Heart right ventricle (tissue), 16 donors: ENCODE measurements at places on chromosomes 3 and 15. TPM values are rescaled to one million over a fixed set of nuclear protein-coding genes. Genes with fewer than 3 reads are reported as not detected.

EBLN2 gene
- 0.28 TPM for polyA plus RNA-seq

NTRK3 gene
- polyA plus RNA-seq, result 5.6 TPM

ZNF80 gene
- polyA plus RNA-seq, result not detected

GRCh38 chr3:10561162-10561945 lies 56.0 kb upstream of the ATP2B2 start:
- H3K36me3 ChIP-seq, result no peaks in the 10 kb centered on the region
- H3K4me3 ChIP-seq, result no peak overlapping the region
- DNase-seq, result no peak
- H3K4me1 ChIP-seq, result no peaks in the 10 kb centered on the region

DNA sequence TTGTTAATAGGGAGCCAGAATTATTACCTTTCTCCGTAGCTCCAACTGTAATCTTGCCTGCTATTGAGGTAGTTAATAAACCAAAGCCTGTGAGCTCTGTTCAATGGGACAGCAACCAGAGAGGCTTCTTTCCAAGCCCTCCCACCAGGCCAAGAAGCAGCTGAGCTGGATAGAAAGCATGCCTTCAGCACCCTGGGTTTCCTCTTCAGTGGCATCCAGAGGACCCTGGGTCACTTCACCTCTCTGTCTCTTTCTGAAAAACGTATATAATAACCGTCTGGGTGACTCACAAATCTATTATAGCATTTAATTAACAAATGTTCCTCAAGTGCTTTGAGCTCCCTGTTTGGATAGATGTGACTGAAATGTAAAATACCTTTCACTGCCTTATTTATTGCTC lies 420.0 kb downstream of the LPP start:
- H3K36me3 ChIP-seq, result no peaks in the 10 kb centered on the region
- no peak for DNase-seq
- no peak overlapping the region for H3K27ac ChIP-seq
- H3K4me3 ChIP-seq, result no peak overlapping the region
- H3K27me3 ChIP-seq, result no peaks in the 10 kb centered on the region

GRCh38 chr3:127690823-127691452 lies 18.2 kb downstream of the ABTB1 start:
- H3K36me3 ChIP-seq, result peaks cover 40% of the 10 kb centered on the region
- H3K4me3 ChIP-seq, result no peak overlapping the region
- H3K27me3 ChIP-seq, result no peaks in the 10 kb centered on the region
- peaks cover 51% of the 10 kb centered on the region for H3K4me1 ChIP-seq
- DNase-seq, result no peak
- H3K27ac ChIP-seq, result peak overlapping the region; percentile 53

DNA sequence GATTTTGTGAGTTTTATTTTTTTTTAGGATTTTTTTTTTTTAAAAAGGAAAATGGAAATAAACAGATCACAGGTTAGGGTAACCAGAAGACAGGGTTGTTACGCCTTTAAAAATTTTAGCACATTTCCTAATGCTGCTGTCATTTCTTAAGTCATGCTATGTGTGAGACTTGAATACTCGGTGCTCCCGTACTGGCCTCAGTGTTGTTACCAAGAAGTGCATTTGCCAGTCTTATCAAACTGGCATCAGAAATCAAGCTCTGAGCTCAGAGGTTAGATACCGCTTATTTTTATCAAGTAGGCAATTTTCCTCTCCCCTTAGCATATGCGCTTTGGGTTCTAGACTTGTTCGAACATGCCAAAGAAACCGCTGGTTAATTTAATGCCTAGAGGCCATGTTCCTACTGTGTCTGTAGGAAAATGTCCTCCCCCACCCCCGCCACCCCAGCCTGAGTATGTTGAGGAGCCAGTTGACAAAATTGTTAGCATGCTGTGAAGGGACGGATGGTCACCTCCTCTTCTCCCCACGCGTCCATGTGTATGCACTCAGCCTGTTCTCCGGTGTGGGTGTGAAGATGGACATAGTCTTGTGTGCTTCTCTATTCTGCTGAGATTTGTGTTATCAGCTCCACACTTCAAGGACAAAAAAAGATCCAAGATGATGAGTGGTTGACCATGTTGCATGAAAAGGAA lies 88.9 kb downstream of the ITPR1 start:
- peaks cover 57% of the 10 kb centered on the region for H3K4me1 ChIP-seq
- DNase-seq, result no peak
- H3K36me3 ChIP-seq, result no peaks in the 10 kb centered on the region
- no peak overlapping the region for H3K4me3 ChIP-seq
- H3K27me3 ChIP-seq, result no peaks in the 10 kb centered on the region
- H3K27ac ChIP-seq, result peak overlapping the region; percentile 62

GRCh38 chr15:68112706-68113105 lies 58.6 kb downstream of the PIAS1 start:
- peaks cover 47% of the 10 kb centered on the region for H3K4me1 ChIP-seq
- no peak for DNase-seq
- no peak overlapping the region for H3K27ac ChIP-seq
- H3K36me3 ChIP-seq, result no peaks in the 10 kb centered on the region
- H3K4me3 ChIP-seq, result no peak overlapping the region
- no peaks in the 10 kb centered on the region for H3K27me3 ChIP-seq

- DNase-seq, result no peak
- no peaks in the 10 kb centered on the region for H3K27me3 ChIP-seq
- no peaks in the 10 kb centered on the region for H3K36me3 ChIP-seq
- peaks cover 6% of the 10 kb centered on the region for H3K4me1 ChIP-seq
Measured at GRCh38 chr3:73536336-73536895, 88.3 kb downstream of the PDZRN3 start.

- no peaks in the 10 kb centered on the region for H3K27me3 ChIP-seq
- no peaks in the 10 kb centered on the region for H3K36me3 ChIP-seq
- H3K27ac ChIP-seq, result peak overlapping the region; percentile 69
- no peak for DNase-seq
- H3K4me3 ChIP-seq, result no peak overlapping the region
Measured at GRCh38 chr15:92625251-92625980, 30.2 kb downstream of the FAM174B start.

GRCh38 chr3:144822671-144823070 lies 851.0 kb downstream of the DIPK2A start:
- no peak overlapping the region for H3K4me3 ChIP-seq
- no peak for DNase-seq

GRCh38 chr15:71226536-71227455 lies 111.5 kb downstream of the THSD4 start:
- H3K36me3 ChIP-seq, result no peaks in the 10 kb centered on the region
- no peak for DNase-seq
- no peaks in the 10 kb centered on the region for H3K27me3 ChIP-seq
- peaks cover 47% of the 10 kb centered on the region for H3K4me1 ChIP-seq
- H3K4me3 ChIP-seq, result no peak overlapping the region

DNA sequence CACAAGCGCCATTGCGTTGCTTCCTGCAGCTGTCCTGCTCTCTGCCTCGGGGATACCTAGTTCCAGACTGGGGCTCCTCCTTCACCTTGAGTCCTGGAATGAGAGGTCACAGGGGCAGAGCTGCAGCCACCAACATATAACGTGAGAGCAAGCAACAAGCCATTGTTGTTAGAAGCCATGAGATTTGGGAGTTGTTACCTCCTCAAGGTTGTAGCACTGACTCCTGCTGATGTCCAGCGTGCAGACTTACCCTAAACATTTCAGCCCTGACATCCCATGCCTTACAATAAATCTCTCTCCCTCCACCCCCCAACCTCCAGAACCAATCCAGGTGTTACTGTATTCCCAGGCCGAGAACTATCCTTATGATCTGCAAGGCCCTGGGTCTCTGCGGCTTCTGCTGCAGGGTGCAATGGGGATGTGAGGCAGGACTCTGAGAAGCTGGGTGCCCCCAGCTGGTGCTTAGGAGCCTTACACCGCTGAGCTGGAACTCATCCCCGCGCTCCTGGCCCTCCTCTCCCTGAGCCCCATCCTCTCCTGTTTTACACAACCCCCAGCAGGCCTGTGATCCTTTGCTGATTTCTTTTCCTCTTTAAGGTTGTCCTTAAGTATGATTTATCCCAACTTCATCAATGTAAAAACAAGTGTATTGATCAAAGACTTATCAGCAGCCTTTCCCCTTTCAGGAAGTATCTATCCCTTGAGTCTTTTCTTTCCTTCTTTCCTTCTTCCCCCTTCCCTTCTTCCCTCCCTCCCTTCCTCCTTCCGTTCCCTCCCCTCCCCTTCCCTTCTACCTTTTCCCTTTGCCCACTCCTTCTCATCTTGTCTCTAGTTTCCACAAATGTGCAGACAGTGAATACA lies 84.2 kb upstream of the ABHD2 start:
- DNase-seq, result peak; percentile 44
- H3K4me1 ChIP-seq, result peaks cover 3% of the 10 kb centered on the region
- no peak overlapping the region for H3K27ac ChIP-seq
- H3K27me3 ChIP-seq, result no peaks in the 10 kb centered on the region
- H3K36me3 ChIP-seq, result no peaks in the 10 kb centered on the region

DNA sequence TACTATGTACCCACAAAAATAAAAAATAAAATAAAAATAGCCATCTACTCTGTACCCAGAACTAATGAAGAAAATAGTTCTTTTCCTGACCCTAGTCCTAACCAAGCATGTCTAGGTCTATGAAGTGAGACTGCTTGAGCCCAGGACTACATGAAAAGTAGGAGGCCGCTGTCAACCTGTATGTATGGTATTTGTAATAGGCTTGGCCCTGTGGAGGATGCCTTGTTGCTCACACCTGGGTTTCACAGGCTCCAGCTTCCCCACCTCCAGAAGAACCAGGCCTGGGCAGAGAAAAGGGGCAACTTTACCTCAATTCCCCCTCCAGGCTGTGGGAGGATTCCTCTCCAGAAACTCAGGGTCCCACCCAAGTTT lies 6.8 kb upstream of the PKM start:
- no peak overlapping the region for H3K4me3 ChIP-seq
- H3K27me3 ChIP-seq, result no peaks in the 10 kb centered on the region
- peak overlapping the region; percentile 63 for H3K27ac ChIP-seq
- DNase-seq, result no peak
